Osteoblast (primary cell): ENCODE measurements at places on chromosomes 3 and 15. TPM values are rescaled to one million over a fixed set of nuclear protein-coding genes. Genes with fewer than 3 reads are reported as not detected.

HMG20A gene
- total RNA-seq: 30.8 and 33.0 TPM in 2 replicates

PRR20G gene
- total RNA-seq: not detected in 2 replicates

CCR1 gene
- total RNA-seq: 0.59 and 1.1 TPM in 2 replicates

GATA2 gene
- total RNA-seq: 0.72 and 0.88 TPM in 2 replicates

KBTBD12 gene
- not detected in 2 replicates for total RNA-seq

DPPA2 gene
- not detected in 2 replicates for total RNA-seq

RTF1 gene
- total RNA-seq: 26.1 and 29.2 TPM in 2 replicates

LHFPL4 gene
- total RNA-seq: under 0.01 TPM in 1 of 2 replicates, not detected in the other

NRROS gene
- total RNA-seq: 0.72 and 1.2 TPM in 2 replicates

SUSD5 gene
- total RNA-seq: 10.9 and 11.2 TPM in 2 replicates

COL8A1 gene
- 311 and 720 TPM in 2 replicates for total RNA-seq

PLA2G4E gene
- total RNA-seq: not detected in 2 replicates

SPATA12 gene
- not detected in 2 replicates for total RNA-seq

ESYT3 gene
- total RNA-seq: 0.59 and 0.72 TPM in 2 replicates

SLC24A5 gene
- not detected in 2 replicates for total RNA-seq

NTRK3 gene
- total RNA-seq: 0.59 and 0.72 TPM in 2 replicates

REC114 gene
- total RNA-seq: not detected in 2 replicates

GOLGA6L7 gene
- not detected in 2 replicates for total RNA-seq

GOLGA8T gene
- total RNA-seq: not detected in 2 replicates

UMPS gene
- total RNA-seq: 19.5 and 21.8 TPM in 2 replicates

TRPM1 gene
- under 0.01 TPM in 1 of 2 replicates, not detected in the other for total RNA-seq
